ENCODE measurements at places on chromosomes 11 and 22.
A peak's percentile ranks its signal among the peaks of the same experiment; 100 is the strongest.

DNA sequence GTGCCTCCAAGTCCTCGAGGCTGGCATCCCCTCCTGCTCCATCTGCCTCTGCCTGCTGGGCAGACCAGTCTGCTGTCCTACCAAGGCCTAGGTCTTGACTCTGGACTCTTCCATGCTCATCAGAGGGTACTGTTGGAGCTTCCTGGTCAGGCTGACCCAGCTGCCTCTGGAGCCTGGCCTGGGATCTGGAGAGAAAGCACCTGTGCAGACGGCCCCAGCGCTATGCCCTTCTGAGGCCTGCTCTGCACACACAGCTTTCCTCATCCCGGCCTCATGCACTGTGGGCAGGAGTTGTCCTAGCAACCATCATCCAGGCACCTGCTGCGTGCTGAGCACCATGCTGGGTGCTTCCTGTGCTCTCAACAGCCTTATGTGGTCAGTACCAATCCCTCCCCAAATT is 70.8 kb downstream of the CDKN1C start:
- DNase-seq = no peak

DNA sequence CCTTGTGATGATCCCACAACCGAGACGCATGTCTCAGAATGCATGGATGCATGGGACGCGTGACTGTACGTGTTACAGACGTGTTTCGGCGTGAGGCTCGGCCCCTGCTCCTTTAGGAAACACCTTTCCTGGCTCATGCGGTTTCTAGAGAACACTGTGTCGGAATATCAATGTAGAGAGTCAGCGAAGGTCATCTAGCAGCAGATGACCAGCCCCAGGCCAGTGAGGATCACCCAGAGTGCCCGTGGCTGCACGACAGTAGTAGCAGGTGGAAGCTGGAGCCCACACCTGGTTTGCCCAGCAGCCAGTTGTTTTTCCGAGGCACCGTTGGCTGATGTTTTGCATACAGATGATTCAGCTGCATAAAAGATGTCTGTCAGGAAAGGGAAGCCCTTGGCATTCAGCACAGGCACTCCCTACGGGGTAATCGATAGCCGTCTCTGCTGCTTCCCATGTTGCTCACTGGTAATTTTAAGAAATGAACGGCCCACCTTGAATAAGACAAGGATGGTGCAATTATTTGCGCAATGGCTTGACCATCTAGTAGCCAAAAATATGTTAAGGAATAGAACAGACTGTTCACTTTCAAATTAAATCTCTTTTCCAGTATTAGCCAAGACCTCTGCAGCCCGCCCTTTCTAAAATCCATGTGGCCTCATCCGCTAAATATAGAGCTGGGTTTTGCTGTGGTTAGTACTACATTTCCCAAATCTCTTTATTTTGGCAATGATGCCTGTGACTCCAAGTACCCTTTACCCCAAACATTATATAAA is 1.1 kb upstream of the CLTCL1 start:
- no peak for DNase-seq

DNA sequence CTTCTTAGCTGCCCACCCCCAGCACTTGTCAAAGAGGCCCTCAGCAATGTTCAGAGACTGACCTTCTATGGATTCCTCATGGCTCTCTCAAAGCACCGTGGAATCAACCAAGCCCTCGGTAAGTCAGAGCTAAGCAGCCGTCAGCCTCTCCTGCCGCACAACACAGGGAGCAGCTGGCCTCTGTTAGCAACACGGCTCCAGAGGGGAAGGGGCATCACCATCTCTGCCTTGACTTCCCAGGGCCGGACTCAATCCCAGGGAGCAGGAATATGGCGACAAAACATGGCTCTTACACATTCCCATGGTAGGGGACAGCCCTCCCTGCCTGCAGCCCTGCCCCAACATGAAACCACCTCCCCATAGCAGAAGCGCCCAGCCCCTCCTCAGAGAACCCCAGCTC is 18.9 kb downstream of the ARFGAP2 start:
- DNase-seq = no peak

- DNase-seq = peak; percentile 60
These were observed 35.6 kb downstream of the MYH9 start for GRCh38 chr22:36351921-36352802.

DNA sequence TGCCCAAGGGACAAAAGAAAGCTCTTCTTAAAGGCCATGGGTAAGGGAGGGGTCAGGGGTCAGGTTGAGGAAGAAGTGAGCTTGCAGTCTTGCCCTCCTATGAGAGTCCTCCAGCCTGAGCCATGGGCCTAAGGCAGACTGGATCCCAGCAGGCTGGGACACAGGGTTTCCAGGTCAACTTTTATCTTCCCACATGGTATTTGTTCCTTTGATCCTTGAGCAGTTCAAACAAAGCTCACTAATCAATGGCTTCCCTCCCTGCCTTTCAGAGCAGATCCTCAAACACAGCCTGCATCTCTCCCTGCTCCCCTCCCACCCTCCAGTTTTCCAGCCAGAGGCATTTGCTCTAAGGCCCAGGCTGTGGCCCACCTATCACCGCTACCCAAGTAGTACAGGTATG is 589.3 kb downstream of the INSC start:
- DNase-seq = no peak

GRCh38 chr11:114622858-114623257 is 27.3 kb upstream of the NXPE4 start:
- no peak for DNase-seq

DNA sequence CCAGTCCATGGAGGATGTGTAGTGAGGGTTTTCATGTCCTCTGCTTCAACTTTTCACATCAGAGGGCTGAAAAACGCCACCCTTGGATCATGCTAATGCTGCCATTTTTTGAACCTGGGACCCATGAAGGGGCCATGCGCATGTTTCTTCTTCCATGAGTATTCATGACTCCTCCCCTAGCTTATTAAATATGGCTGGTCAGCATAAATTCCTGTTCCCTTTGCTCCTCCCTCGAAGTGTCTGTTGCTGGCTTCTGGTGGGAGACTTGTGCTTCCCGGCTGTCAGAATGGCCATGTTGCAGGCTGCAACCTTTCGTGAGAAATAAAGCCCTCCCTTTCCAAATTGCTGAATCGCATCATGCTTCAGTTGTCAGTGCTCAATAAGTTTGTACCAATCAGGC is 711.2 kb upstream of the KIRREL3 start:
- no peak for DNase-seq

GRCh38 chr11:71148716-71149115 is 103.7 kb downstream of the SHANK2 start:
- no peak for DNase-seq

DNA sequence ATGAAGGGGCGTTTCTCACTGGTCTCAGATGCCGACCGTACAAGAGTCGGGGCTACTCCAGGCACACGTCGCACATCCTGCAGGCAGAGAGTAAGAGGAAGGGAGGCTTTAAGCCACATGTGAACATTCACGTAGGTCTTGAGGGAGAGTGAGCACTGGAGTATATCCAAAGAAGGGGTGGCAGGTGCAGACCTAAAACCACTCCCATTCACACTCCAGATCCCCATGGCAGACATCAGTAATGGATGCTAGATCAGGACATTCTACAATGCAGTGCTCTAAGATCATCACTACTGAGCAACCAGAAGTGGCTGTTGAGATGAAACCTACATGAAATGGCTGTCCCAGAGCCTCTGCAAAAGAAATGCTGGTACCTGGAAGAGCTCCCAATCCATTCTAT is 39.0 kb downstream of the WT1 start:
- DNase-seq = no peak

DNA sequence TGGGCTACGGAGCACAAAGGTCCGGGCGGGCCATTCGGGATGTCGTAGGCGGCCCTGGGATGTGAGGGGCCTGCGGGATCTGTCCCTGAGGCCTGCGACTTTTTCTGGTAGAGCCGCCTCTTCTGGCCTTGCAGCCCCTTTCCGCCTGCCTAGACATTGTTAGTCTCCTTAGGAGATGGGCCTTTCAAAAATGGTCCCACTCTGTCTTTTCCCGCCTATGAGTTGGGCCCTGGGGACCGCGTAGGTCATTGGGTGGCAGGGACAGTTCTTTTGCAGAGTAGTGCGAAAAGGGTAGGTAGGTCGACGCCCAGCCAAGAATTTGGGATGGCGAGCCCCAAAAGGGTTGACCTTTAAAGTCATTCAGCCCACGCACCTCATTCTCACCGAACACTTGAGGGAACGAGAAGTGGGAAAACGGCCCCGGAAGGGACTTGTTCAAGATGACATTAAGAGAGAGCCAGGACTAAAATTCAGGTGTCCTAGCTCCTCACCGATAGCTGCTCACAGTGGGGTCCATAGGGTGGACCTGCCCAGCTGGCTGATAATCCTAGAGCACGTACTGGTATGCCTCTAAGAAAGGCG is 785 bp downstream of the OTUB1 start:
- no peak for DNase-seq

GRCh38 chr11:114195981-114196731 is 100.0 kb upstream of the NNMT start:
- no peak for DNase-seq

DNA sequence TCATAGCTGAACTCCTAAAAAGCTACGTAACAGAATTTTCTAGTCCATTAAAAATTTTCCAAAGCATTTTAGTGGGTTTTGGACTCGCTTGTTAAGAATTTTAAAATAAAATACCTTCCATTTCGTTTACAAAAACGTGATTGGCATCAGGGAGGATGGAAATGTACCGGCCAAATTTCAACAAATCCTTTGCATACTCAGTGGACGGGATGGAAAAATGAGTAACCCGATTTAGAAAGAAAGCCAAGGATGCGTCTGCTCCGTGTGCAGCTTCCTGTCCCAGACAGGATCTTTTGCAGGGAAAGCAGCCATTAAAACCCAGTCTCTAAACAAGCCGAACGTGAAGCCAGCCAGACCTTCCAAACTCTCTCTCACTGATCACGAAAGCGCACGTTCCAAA is 15.6 kb downstream of the TMEM184B start:
- peak; percentile 62 for DNase-seq

DNA sequence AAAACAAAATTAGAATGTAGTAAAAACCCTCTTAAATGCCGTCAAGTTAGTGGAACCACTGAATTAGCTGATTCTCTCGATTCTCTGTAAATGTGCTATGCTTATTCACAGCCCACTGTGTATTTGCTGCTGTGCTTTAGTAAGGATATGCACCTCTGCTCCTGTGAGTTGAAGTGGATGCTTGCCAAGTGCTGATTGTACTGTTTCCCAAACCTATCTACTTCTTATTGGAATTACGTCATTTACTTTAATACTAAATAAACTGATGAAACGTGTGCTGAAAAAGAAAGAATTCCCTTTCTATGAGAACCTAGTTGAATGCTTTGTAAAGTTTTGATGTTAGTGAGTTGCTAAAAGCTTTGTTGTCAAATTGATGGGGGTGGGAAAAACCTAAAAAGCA is 158.4 kb downstream of the LRRC4C start:
- DNase-seq = peak; percentile 72

GRCh38 chr11:117985953-117986887 is at the start of gene IL10RA:
Gene IL10RA, plus strand, starts transcription at chr11:117986394. Its CDS starts 74 bp downstream, at chr11:117986468.
- DNase-seq = peak; percentile 86

DNA sequence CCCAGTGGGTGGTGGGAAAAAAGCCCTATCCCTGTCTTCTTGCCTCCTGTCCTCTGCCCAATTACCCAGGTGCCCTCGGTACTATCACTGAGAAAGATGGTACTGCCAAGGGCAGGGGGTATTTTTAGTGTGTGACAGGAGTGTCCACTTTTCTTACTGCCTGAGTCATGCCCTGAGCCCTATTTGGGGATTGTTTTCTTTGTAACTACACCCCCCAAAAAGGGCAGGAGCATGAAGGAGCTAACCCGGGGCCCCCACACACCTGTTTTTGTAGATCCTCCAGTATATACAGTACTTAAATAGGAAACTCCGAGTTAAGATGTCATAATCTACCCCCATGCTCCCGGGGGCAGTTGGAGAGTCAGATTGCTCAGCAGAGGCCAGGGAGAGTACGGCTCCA is 3.8 kb downstream of the SMTNL1 start:
- DNase-seq = no peak

DNA sequence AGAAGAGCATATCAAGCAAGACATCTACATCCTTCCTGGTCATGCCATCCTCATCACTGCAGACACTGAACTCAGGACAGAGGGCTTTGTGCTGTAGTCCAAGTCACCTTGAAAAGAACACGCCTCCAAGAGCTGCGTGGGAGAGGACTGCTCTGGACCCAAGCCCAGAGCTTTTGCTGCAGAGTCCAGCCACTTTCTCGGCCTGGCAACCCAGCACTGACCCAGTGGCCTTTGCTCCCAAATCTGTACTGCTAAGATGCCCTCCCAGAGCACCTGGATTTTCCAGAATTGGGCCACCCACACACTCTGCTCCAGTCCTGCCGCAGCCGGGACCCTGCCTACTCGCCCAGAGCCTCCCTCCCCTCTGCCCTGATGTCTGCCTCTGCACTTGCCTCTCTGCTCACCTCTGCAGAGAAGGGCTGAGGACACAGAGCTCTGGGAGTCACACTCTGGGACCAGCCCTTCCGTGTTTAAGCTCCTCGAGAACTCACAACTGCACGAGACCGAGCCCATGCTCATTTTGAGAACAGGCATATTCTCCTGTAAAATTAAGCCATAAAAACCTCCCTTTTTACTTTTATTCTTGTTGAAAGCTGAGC is 83.8 kb upstream of the CSNK2A3 start:
- no peak for DNase-seq

DNA sequence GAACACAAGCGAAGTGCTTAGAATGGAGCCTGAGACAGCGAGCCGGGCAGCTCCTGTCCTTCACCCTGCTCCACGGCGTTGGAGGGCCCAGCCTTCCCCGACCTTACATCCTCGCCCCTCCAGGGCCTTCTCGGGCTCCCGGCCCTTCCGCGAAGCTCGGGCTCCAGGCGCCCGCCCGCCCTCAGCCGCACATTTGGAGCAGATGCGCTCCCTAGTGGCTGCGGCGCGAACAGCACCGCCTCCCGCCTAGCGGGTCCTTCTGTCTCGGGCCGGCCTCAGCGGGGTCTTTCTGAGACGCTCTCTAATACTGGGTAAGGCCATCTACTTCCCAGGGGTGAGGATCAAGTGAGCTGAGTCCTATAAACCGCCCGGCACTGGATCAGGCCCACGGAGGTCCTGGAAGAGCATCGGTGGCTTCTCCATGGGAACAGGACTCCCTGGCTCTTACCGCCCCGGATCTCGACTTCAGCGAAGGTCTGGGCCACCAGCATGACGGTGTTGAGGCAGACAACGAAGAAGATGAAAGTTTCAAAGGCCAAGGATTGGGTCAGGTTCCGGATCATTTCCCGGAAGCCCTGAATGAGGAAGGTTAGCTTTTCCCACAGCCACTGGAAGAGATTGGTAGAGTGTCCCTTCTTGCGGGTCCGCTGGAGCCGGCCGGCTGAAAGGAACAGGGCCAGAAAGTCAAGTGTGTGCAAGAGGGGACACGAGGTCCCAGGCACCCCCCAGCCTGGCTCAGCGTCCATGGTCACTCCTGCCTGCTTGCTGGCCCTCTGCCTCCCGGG is 3.7 kb downstream of the CATSPER1 start:
- peak; percentile 85 for DNase-seq

- DNase-seq = no peak
These were observed 10.2 kb upstream of the SF1 start for GRCh38 chr11:64788321-64789215.

DNA sequence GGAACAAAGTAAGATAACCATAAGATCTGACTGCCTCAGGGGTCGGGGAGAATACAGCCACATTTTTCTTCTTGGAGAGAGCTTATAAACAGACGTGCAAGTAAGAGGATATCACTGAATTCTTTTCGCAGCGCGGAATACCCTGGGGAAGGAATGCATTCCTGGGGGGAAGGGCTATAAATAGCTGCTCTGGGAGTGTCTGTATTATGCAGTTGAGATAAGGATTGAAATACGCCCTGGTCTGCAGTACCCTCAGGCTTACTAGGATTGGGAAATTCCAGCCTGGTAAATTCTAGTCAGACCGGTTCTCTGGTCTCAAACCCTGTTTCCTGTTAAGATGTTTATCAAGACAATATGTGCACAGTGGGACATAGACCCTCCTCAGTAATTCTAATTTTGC is 1491.7 kb upstream of the RAG2 start:
- DNase-seq = peak; percentile 0
